ENCODE measurements at places on chromosomes 4 and X. TPM values are rescaled to one million over a fixed set of nuclear protein-coding genes. Genes with fewer than 3 reads are reported as not detected.

DNA sequence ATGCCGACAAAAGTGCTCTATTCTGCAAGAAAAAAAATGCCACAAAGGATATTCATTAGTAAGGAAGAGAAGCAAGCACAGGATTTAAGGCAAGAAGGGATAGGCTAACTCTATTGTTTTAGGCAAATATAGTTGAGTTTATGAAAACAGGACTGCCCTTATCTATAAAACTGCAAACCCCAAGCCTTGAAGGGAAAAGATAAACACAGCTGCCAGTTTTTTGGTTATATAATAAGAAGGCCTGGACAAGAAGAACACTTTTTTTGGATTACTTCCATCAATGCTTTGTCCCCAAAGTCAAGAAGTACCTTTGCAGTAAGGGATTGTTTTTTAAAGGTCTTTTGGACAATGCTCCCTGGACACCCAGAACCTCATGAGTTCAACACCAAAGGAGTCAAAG is 45.4 kb upstream of the WWC2 start:
- H3K4me3 ChIP-seq, result no peak overlapping the region
- H3K27ac ChIP-seq, result no peak overlapping the region
- no peaks in the 10 kb centered on the region for H3K4me1 ChIP-seq
- no peaks in the 10 kb centered on the region for H3K36me3 ChIP-seq
- no peaks in the 10 kb centered on the region for H3K27me3 ChIP-seq

P2RY8 gene
- total RNA-seq, result 7.0 TPM

DNA sequence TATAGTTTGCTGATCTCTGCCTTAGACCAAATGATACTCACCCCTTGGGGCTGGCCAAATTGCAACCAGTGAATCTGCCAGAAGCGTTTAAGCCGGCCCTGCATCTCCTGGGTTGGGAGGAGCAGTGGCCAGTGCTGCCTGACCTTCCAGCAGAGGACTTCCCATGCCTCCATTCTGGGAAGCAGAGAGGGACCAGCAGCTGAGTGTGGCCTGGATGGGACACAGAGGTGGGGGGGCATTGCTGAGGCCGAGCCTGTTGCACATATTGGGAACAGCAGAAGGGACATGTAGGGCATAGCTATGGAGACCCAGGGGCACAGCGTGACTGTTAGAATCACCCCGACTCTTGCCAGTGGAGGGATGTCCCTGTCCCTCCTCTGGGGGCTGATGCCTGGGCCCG is 93.3 kb downstream of the CPZ start:
- no peak overlapping the region for H3K27ac ChIP-seq
- no peak overlapping the region for H3K4me3 ChIP-seq
- no peaks in the 10 kb centered on the region for H3K4me1 ChIP-seq
- peaks cover 20% of the 10 kb centered on the region for H3K27me3 ChIP-seq
- DNase-seq, result no peak

GRCh38 chr4:134727696-134728095 is 526.1 kb upstream of the PABPC4L start:
- H3K4me1 ChIP-seq, result no peaks in the 10 kb centered on the region
- H3K27ac ChIP-seq, result no peak overlapping the region
- H3K36me3 ChIP-seq, result no peaks in the 10 kb centered on the region
- DNase-seq, result no peak

DNA sequence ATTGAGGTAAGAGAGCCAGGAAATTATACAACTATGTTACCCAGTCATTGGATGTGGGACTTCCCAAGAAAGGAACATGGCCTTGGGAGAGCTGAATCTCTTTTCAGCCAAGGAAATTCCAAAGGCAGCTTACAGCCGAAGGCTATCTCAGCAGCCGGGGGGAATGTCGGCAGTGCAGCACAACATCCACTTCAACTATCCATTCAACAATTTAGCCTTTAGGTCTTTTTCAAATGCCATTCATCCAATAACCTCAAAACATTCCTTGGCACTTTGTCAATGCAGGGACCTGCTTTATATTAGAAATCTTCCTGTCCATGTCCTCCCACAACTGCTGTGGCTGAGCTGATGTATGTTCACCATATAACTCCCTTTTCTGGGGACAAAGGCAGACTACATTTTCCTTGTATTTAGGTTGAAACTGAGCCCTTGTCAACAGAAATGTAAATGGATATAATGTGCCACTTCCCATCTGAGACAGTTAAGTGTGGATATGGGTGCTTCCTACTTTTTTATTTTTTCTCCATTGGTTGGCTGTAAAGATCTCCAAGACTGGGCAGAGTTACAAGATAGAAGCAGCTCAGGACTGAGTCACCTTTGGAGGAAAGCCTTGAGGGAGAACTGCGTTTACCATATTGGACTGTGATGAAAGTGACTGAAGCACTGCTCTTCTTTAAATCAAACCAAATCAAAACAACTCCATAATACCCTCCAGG is 94.8 kb downstream of the GPRIN3 start:
- H3K27me3 ChIP-seq, result no peaks in the 10 kb centered on the region
- no peak overlapping the region for H3K4me3 ChIP-seq
- DNase-seq, result no peak
- no peaks in the 10 kb centered on the region for H3K4me1 ChIP-seq

GRCh38 chr4:111761531-111761930 is 383.7 kb upstream of the FAM241A start:
- H3K36me3 ChIP-seq, result no peaks in the 10 kb centered on the region
- no peaks in the 10 kb centered on the region for H3K4me1 ChIP-seq
- H3K27ac ChIP-seq, result no peak overlapping the region
- no peaks in the 10 kb centered on the region for H3K27me3 ChIP-seq
- no peak for DNase-seq

GRCh38 chrX:22164770-22165388 is 107.8 kb upstream of the CBLL2 start:
- no peak overlapping the region for H3K27ac ChIP-seq
- H3K4me1 ChIP-seq, result no peaks in the 10 kb centered on the region
- H3K27me3 ChIP-seq, result peaks cover 4% of the 10 kb centered on the region
- no peaks in the 10 kb centered on the region for H3K36me3 ChIP-seq

TNIP3 gene
- total RNA-seq, result 0.18 TPM

DNA sequence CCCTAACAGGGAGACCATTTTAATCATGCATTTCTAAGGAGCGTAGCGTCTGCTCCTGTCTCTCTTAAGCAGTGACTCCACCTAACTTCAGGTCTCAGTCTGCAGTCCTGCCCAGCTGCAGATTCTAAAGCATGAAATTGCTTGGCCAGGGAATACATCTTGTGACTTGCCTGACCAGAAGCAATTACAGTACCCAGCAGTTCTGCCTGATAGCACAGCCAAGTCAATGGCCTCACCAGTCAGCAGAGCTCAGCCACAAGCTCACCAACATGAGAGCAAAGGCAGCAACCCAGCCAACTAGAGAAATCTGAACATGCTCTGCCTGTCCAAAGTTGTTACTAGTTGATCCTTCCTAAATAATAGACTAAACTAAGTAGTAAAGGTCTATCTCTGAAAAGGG is 2011.9 kb upstream of the PCDH10 start:
- no peaks in the 10 kb centered on the region for H3K27me3 ChIP-seq
- H3K36me3 ChIP-seq, result no peaks in the 10 kb centered on the region
- DNase-seq, result no peak
- no peak overlapping the region for H3K4me3 ChIP-seq

DNA sequence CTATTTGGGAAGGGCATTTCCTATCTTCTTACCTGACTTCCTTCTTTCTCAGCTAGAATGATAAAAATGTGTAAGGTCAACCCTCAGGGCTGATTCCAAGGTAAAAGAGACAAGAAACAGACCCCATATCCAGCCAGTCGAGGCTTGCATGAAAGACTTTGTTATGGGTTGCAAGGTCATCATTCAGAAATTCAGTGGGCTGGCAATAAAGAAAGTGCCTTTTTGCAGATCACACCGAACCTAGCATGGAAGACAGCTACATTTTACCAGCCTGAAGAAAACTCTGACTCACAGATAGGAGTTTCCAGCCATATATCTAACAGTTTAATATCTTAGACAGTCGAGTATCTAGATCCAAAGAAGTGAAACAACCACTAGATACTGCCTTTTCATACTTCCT is 87.4 kb downstream of the PDGFC start:
- no peaks in the 10 kb centered on the region for H3K36me3 ChIP-seq
- H3K27ac ChIP-seq, result no peak overlapping the region
- no peak for DNase-seq

YY2 gene
- total RNA-seq, result 2.0 TPM

FAM193A gene
- 19.7 TPM for total RNA-seq

KCNIP4 gene
- total RNA-seq, result 4.1 TPM

DNA sequence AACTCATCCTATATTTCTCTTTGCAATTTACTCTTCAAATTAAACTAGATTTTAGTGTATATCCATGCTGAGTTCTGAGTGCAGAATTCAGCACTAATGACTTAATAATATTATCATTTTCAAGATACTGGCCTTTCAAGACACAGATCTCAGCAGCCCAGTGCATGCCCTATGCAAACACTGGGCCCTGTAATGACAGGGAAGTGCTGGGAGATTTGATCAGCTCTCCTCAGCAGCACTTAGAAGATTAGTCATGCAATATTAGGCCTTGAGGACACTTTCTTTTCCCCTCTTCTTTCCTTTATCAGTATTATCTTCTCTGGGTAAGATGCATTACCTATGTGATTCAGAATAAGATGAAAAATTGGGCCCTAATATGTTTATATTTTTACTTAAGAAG is 207.1 kb downstream of the PPP3CA start:
- DNase-seq, result no peak
- H3K27me3 ChIP-seq, result no peaks in the 10 kb centered on the region
- H3K4me3 ChIP-seq, result no peak overlapping the region
- no peaks in the 10 kb centered on the region for H3K36me3 ChIP-seq
- H3K4me1 ChIP-seq, result peaks cover 17% of the 10 kb centered on the region

DNA sequence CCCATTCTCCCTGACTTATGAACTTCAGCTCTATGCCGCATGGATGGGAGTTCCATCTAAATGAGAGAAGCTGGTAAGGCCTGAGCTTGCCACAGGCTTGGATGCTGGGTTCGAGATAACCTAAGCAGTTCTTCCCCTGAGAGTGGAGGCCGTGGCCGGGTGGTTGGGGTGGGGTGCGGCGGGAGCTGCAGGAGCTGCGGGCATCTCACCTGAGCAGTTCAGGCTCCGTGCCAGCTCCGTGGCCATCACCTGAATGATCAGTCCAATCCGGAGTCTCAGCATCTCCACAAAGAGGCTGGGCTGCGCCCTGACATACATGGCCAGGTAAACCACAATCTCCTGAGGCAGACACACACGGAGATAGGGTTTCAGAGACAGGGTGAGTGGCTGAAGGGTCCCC is 77.6 kb downstream of the PHKA2 start:
- no peaks in the 10 kb centered on the region for H3K27me3 ChIP-seq
- no peak overlapping the region for H3K4me3 ChIP-seq
- no peaks in the 10 kb centered on the region for H3K4me1 ChIP-seq

- no peak for DNase-seq
- H3K27ac ChIP-seq, result no peak overlapping the region
- H3K27me3 ChIP-seq, result no peaks in the 10 kb centered on the region
- H3K4me1 ChIP-seq, result no peaks in the 10 kb centered on the region
- no peaks in the 10 kb centered on the region for H3K36me3 ChIP-seq
- no peak overlapping the region for H3K4me3 ChIP-seq
These were observed 16.9 kb upstream of the LRBA start for GRCh38 chr4:151031831-151032605.

- H3K27ac ChIP-seq, result no peak overlapping the region
- no peaks in the 10 kb centered on the region for H3K4me1 ChIP-seq
- H3K36me3 ChIP-seq, result no peaks in the 10 kb centered on the region
- H3K27me3 ChIP-seq, result no peaks in the 10 kb centered on the region
These were observed 84.8 kb downstream of the TIGD2 start for GRCh38 chr4:89196056-89196674.

GRCh38 chr4:23904639-23905071 is 14.8 kb upstream of the PPARGC1A start:
- H3K27me3 ChIP-seq, result no peaks in the 10 kb centered on the region
- H3K27ac ChIP-seq, result no peak overlapping the region
- no peak for DNase-seq
- no peaks in the 10 kb centered on the region for H3K4me1 ChIP-seq

GRCh38 chrX:70424801-70425200 is 1.7 kb downstream of the GDPD2 start:
- no peak overlapping the region for H3K4me3 ChIP-seq
- H3K36me3 ChIP-seq, result no peaks in the 10 kb centered on the region
- peaks cover 19% of the 10 kb centered on the region for H3K27me3 ChIP-seq
- no peak overlapping the region for H3K27ac ChIP-seq
- H3K4me1 ChIP-seq, result no peaks in the 10 kb centered on the region

SPON2 gene
- total RNA-seq, result 206 TPM

GRCh38 chr4:3769642-3770184 is 3.5 kb downstream of the ADRA2C start:
- H3K27me3 ChIP-seq, result peaks cover 26% of the 10 kb centered on the region
- H3K4me3 ChIP-seq, result no peak overlapping the region
- no peak for DNase-seq

DNA sequence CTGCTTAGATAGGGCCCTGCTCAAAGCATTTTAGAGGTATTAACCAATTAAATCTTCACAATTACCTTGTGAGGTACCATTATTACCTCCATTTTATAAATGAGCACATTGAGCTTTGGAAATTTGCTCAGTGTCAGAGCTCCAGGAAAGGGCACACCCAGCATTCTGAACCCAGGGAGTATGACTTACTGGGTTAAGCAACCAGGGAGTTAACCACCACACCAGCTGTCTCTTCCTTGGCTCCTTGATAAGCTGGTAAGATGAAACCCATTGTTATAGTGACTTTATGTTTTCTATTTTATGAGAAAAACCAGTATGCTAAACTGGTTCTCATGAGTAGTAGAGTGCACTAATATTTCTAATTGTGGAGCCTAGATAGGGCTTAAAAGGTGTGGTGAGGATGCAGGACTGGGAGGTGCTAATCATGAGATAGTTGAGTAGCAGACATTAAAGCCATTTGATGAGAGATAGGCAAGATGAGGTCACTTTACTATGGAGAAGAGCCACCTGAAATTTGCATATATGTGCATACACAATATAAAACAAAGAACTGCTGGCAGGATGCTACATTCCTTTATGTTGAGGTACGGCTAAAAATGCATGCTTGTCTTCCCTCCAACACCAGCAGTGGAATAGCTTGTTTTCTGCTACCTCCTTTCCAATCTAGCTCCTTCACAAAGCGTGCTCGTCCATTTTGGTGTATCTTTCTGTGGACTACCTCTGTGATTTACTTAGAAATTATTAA is 556.1 kb downstream of the SPRY1 start:
- H3K36me3 ChIP-seq, result no peaks in the 10 kb centered on the region
- H3K27ac ChIP-seq, result no peak overlapping the region
- no peaks in the 10 kb centered on the region for H3K27me3 ChIP-seq
- no peak overlapping the region for H3K4me3 ChIP-seq

DNA sequence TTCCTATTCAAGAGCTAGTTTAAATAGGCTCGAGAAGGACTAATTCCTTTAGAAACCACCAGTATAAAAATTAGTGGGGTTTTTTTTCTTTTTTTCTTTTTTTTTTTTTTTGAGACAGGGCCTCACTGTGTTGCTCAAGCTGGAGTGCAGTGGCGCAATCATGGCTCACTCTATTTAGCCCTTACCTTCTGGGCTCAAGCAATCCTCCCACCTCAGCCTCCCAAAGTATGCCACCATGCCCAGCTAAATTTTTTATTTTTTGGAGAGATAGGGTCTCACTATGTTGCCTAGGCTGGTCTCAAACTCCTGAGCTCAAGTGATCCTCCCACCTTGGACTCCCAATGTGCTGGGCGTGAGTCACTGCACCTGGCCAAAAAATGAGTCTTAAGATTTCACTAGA is 52.8 kb downstream of the APOO start:
- H3K4me3 ChIP-seq, result no peak overlapping the region
- H3K36me3 ChIP-seq, result no peaks in the 10 kb centered on the region
- no peak for DNase-seq
- no peaks in the 10 kb centered on the region for H3K4me1 ChIP-seq
- H3K27me3 ChIP-seq, result no peaks in the 10 kb centered on the region
